ENCODE measurements at places on chromosomes 2 and 18.

GRCh38 chr2:113173542-113174375 is at the start of gene PSD4:
TSS of gene PSD4 (plus strand) at chr2:113173971. CDS start at chr2:113182457, 8,486 bp downstream.
- DNase-seq: no peak

DNA sequence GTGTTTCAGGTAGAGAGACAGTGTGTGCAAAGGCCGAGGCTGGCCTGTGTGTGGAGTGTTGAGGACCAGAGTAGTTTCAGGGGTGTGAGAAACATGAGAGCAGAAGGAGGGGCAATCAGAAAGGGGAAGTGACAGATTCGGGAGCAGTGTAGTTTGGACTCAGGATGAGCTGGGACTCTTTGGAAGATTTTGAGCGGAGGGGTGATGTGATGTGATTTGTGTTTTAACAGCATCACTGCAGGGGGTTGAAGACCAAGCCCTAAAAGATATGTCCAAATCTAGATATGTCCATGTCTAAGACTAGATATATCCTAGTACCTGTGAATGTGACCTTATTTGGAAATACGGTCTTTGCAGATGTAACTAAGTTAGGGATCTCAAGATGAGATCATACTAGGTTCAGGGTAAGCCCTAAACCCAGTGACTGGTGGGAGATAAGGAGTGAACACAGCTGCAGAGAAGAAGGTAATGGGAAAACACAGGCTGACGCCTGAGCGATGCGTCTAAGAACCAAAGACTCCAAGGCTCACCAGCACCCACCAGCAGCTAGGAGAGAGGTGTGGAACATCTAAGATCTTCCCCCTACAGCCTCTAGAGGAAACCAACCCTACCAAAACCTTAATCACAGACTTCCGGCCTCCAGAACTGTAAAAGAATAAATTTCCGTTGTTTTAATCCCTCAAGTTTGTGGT is 38.5 kb upstream of the MYO3B start:
- no peak for DNase-seq

GRCh38 chr2:61493523-61493942 is 22.6 kb upstream of the USP34 start:
- DNase-seq: no peak

DNA sequence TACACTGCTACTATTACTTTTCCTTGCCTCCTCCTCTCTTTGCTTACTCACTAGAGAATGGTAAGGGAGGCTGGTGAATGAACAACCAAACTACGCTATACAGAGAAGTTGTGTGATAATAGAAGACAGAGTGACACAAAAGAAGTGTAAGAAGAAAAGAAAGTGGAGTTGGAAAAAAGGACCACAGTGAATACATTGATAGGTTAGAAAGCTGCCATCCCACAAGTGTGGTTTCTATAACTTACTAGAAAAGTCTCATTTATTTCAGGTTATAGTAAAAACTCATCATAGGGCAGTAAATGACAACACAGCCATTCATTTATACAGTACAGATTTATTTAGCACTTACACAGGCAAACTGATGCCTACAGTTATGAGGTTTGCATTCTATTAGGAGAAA is 77.3 kb downstream of the TTC21B start:
- DNase-seq: no peak

DNA sequence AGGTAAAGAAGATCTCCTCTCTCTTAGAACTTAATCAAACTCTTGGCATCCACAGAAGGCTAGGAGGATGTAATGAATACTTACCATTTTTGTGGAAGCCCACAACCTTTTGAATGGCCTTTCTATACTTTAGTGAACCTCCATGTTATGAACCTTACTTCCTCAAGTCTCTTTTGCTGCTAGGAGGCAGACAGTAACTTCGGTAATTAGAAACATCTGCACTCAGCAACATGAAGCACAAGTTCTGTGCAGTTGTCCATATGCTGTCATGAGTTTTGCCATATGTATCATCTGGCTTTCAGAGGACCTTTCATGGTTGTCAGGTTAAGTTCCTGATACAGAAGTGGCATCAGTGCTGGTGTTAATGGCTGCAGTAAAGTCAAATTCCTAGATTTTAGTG is 50.4 kb downstream of the PDK1 start:
- no peak for DNase-seq

Measured in H54 (cell line).